ENCODE measurements at places on chromosomes 1 and 21.
A peak's percentile ranks its signal among the peaks of the same experiment; 100 is the strongest.

- DNase-seq = no peak
These were observed 113.9 kb upstream of the DPT start for GRCh38 chr1:168842916-168843315.

DNA sequence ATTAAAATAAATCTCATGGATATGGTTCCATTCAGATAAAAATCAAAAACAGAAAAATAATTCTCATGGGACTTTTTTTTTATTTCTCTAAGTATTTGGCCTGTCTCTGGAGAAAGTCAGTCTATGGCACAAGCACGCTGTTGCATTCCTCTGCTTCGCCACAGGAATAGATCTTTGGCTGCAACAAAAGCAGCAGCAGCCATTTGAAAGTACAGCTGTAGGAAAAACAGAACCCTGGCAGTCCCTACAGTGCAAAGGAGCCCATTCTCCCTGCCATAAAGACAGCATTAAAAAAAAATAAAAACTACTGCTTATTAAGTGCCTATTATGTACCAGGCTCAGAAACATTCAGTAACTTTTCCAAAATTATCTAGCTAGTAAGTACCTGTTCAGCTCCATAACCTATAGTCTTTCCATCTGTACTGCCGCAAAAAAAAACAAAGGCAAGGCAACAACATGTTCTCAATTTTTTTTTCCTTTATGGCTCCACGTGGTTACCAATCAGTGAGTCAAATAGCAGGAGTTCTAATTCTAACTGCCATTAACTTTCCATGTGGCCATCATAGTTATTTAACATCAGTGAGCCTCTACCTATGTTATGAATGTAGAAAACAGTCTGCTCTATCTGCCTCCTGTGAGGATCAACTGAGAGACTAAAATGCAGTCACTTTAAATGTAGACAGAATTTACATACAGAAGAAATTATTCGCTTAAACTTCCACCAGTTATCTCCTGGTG, 22.7 kb downstream of the SLC35D1 start:
- no peak for DNase-seq

DNA sequence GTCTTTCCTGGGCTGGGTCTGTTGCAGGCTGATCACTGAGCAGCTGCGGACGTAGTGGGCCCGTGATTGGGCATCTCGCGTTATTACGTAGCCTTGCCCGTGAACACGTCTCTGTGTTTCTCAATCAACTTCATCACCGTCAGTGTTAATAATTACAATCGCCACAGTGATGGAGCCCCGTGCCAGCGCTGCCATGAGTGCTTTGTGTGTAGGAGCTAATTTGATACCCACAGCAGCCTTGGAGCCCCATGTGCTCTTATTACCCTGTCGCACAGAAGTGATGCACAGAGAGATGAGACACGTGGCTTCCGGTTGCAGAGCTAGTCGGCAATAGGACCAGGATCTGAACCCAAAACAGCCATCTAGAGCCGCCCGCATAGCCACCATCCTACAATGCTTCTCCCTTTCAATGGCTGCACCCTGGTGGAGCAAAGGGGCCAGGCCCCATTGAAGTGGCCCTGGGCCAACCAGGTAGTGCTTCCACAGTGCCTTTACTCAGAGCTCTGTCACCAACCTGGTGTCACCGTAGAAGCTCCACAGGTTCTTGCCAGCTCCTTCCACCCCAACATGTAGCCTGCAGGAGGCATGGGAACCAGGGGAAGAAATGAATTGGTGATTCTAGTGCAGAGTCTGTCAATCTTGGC, 398.5 kb upstream of the VAMP3 start:
- no peak for DNase-seq

- no peak for DNase-seq
These were observed 543.7 kb downstream of the NPHP4 start for GRCh38 chr1:5448486-5448885.

DNA sequence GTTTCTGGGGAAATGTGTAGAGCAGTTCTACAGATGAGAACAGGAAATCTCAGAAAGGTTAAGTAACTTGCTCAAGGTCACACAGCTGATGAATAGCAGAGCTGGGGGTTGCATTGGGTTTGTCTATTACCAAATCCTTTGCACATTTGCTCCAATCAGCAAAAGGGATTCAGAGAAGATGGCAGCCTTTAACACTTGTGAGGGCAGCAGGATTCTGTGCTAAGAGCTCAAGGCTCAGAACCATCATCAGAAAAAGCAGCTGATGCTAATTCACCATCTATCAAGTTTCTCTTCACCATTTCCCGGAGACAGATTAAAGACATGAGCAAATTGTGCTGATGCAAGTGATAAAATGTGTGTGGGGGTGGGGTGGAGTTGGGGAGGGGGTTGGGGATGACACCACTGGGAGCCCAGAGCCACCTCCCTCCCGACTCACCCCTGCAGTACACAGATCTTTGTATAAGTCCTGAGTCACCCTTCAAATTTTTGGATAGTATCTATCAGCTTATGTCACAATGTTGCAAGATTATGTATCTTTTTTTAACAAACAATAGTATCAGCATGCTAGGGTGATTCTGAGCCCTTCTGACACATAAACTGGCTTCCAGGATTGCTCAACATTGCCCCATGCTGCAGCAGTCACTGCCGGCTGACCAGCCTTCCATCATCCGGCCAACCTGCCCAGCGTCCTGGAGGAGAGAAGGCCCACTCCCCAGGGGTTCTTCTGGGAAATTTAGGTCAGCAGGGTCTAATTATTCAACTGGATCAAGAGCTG, 2.8 kb upstream of the SPSB1 start:
- DNase-seq = peak; percentile 77

DNA sequence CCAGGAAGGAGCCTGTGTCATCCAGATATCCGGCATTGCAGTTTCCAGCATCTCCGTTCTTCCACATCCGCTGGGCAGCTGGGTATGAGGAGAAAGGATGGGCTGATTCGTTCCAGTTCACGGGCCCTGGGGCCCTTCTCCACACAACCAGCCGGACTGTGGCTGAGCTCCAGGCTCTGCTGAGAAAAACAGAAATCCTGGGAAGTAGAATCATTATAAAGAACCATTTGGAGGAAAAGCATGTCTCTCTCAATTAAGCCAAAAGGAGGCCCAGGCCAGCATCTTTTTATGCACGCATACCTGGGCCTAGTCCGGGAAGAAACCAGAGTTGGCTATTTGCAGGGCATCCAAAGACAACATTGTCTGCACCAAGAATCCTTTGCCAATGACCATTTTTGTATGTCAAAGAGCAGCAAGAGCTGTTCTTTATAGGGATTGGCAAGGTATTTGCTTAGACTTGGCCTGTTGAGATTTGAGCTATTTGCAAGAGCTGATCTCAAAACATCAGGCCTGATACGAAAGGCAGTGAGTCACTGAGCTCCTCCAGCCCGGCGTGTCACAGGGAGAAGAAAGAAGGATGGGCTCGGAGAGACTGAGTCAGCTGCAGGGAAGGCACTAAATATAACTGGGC, 84.9 kb upstream of the ARHGEF16 start:
- DNase-seq = peak; percentile 85

GRCh38 chr21:25845729-25846256, 111.0 kb downstream of the GABPA start:
- DNase-seq = no peak

GRCh38 chr21:34992736-34993398, 56.2 kb downstream of the RUNX1 start:
- peak; percentile 19 for DNase-seq

- DNase-seq = no peak
These were observed 39.9 kb downstream of the STPG1 start for GRCh38 chr1:24373710-24374109.

DNA sequence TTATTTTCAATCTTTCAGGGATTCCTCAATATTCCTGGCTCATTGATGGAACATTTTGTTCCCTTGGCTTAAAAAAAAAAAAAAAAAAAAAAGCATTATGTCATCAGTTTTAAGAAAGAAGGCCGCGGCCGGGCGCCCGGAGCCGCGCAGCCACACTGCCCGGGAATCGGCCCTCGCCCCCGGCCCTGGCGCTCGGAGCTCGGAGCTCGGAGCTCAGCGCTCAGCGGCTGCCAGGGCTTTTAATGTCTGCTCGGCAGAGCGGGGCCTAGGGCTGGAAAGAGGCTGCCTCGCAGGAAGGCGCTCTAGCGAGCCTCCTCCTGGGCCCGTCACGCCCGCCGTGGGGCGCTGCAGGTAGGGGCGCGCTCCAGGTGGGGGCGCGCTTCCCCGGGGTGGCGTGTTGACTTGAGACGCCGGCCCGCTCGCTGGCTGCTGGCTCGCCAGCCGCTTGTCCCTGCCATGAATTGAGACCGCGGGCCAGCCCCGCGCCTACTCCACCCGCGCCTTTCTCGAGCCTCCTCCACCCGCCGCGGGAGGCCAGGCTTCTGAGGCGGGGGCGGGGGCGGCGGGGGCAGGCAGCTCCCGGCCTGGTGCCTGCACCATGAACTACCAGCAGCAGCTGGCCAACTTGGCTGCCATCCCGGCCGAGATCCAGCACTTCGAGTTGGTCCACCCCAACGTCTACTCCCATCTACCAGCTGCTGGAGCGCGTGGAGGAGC, 5.4 kb upstream of the TDRD5 start:
- DNase-seq = peak; percentile 34

DNA sequence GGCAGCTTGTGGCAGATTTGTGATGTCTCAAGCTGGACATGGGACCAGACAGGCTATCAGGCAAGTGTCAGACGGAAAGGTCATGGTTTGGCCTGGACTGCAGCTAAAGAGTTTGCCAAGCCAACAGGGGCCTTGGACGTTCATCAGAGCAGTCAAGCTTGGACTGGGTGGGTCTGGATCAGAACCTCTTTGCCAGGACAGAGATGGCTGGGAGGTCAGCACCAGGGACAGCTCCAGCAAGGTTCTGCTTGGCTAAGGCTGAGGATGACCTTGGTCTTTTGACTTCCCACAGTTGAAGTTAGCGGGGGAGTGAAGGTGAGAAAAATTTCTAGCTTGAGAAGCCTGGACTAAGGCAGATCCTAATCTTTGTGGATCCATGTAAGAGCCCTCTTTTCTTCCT, 68.1 kb downstream of the GRIK3 start:
- DNase-seq = no peak

DNA sequence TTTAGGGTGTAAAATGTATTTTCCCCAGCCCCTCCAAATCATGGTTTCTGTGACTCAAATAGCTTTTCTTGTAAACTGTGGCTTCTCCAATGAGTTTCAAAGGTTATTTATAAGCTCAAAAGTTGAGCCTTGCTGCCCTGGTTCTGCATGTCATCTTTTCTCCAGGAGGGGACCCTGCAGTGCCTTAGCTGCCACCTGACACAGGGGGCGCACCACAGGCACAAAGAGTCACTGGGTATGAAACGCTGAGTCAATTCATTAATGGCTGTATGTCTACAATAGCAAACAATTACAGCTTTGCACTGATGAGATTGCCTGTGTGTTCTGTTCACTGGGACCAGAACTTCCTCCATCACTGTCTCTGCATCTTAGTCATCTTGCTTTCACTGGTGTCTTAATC, 100.8 kb downstream of the PCP4 start:
- DNase-seq = no peak

DNA sequence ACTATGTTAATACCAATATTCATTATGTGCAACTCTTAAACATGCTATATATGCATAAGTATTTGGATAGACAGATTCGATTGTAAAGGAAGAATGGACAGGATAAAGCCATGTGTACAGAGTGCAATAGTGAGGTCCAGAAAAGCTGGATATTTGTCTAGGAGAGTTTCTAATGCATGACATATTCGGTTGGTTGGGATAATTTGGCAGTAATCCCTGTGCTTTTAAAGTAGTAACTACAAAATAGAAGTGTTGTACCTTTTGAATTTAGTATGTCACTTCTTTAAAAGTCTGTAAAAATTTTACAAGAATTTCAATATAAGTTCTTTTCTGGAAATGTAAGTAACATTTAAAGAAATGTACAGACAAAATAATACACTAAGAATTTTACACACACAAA, 774.5 kb downstream of the USP25 start:
- DNase-seq = no peak

DNA sequence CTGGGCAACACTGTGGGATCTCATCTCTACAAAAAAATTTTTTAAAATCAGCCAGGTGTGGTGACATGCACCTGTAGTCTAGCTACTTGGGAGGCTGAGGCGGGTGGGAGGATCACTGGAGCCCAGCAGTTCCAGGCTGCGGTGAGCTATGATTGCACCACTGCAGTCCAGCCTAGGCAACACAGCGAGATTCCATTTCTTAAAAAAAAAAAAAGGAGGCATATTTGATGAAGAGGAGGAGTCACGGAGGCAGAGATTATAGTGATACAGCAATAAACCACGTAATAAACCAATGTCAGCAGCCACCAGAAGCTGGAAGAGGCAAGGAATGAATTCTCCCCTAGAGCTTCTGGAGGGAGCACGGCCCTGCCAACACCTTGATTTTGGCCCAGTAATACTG, 4.0 kb downstream of the LIX1L start:
- no peak for DNase-seq

DNA sequence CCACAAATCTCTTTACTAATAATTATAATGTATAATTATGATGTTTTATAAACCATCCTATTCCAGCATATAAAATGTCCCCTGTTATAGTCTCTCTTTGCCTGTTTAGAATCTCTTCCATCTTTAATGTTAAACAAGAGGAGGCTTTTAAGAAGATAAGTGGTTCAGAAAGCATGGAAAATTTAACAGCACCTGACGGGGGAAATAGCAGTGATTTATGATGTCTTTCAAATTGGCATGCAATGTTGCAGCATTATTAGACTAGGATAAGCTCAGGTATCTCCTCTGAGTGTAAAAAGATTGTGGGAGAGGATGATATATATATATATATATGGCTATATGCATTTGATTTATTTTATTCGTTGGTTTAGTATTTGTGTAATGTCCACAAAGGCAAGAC, 24.4 kb downstream of the GIPC2 start:
- peak; percentile 25 for DNase-seq

GRCh38 chr21:45093035-45093532, 18.7 kb downstream of the ADARB1 start:
- DNase-seq = no peak

DNA sequence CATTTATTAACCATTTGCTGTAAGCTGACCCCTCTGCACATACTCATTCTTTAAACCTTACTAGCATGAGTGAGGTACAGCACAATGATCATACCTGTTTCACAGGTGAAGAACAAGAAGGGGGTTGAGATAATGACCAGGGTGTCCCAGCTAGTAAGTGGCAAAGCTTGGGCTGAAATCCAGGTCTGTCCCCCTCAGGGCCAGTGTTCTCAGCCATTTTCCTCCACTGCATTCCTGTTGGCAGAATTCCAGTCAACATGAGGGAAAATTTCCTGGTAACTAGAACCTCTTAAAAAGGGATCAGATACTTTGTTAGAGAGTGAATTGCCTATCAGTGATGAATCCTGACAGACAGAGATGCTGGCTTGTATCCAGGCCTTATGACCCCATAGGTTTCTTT, 48.1 kb downstream of the SPATA46 start:
- DNase-seq = no peak

GRCh38 chr1:237355022-237355421, 313.0 kb downstream of the RYR2 start:
- no peak for DNase-seq

GRCh38 chr1:41650028-41650880, 165.8 kb upstream of the EDN2 start:
- DNase-seq = no peak

DNA sequence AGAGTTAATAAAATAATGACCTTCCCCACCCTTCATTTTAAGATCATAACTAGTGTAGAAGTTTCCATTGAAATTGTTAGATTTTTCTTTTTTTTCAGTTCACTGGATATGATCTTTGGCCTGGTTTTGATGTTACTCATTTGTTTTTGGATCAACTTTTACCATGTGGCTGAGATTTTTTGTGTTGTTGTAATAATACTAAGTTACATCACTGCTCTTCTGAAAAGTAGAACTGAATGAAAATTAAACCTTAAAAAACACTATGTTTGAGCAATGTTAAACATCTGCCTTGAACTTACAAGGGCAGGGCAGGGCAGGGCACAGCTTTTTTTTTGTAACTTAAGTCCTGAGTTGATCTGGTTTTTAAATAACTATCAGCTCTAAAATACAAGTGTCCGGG, 204.8 kb upstream of the ADAMTS5 start:
- no peak for DNase-seq
